ENCODE measurements at places on chromosomes 7 and 10. TPM values are rescaled to one million over a fixed set of nuclear protein-coding genes. Genes with fewer than 3 reads are reported as not detected.

DNA sequence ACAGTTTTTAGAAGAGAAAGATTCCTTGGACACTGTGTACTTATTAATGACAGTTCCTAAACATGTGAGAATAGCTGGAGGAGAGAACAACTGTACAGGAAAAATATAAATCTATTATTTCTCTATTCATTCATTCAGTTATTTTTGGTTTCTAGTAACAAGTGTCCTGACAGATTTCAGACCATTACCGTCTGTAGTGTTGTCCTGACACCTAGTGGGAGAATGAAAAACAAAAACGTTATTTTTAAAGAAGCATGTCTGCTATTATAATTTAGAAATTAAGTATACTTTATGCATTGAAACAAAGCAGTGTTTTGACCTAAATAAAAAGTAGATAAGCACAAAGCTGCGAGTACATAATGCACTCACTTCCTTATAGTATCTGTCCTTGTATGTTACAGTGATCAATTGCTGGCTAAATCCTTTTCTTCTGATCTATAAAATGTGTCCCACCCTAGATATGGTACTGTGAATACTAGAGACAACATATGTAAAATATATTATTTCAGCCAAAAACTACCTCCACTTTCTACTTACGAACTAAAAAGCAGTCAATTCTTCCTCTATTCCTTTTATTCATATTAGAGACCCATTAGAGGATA lies 575.6 kb downstream of the ARL4A start:
- DNase-seq, result no peak
- no peaks in the 10 kb centered on the region for H3K36me3 ChIP-seq
- no peaks in the 10 kb centered on the region for H3K27me3 ChIP-seq
- H3K4me1 ChIP-seq, result no peaks in the 10 kb centered on the region
- no peak overlapping the region for H3K4me3 ChIP-seq
- H3K27ac ChIP-seq, result no peak overlapping the region

GRCh38 chr7:102322202-102322715 lies 34.0 kb downstream of the SPDYE6 start:
- peaks cover 3% of the 10 kb centered on the region for H3K36me3 ChIP-seq
- H3K27me3 ChIP-seq, result no peaks in the 10 kb centered on the region
- DNase-seq, result no peak
- H3K4me3 ChIP-seq, result no peak overlapping the region
- no peaks in the 10 kb centered on the region for H3K4me1 ChIP-seq
- H3K27ac ChIP-seq, result no peak overlapping the region

The TRIL gene
- 1.7 TPM for total RNA-seq

The MMD2 gene
- not detected for total RNA-seq

The HOXA10 gene
- 15.7 TPM for total RNA-seq

GRCh38 chr10:79460687-79461086 lies 15.3 kb upstream of the ZCCHC24 start:
- no peaks in the 10 kb centered on the region for H3K36me3 ChIP-seq
- H3K27ac ChIP-seq, result no peak overlapping the region
- H3K4me3 ChIP-seq, result no peak overlapping the region
- DNase-seq, result no peak
- no peaks in the 10 kb centered on the region for H3K4me1 ChIP-seq
- no peaks in the 10 kb centered on the region for H3K27me3 ChIP-seq

GRCh38 chr10:65931291-65932070 lies 994.4 kb upstream of the LRRTM3 start:
- no peaks in the 10 kb centered on the region for H3K36me3 ChIP-seq
- no peak overlapping the region for H3K27ac ChIP-seq
- H3K4me1 ChIP-seq, result no peaks in the 10 kb centered on the region
- no peak for DNase-seq

- no peak for DNase-seq
- no peaks in the 10 kb centered on the region for H3K27me3 ChIP-seq
- no peak overlapping the region for H3K27ac ChIP-seq
- no peaks in the 10 kb centered on the region for H3K36me3 ChIP-seq
- no peak overlapping the region for H3K4me3 ChIP-seq
Observed at GRCh38 chr10:29064680-29065079, 224.2 kb upstream of the LYZL1 start.
